Endothelial cell (in vitro differentiated cells): ENCODE measurements at places on chromosomes 6 and 20. TPM values are rescaled to one million over a fixed set of nuclear protein-coding genes. Genes with fewer than 3 reads are reported as not detected.

The CENPQ gene
- total RNA-seq: 7.5 TPM

The C20orf202 gene
- total RNA-seq: 0.92 TPM

The UNC5CL gene
- total RNA-seq: 0.59 TPM

DNA sequence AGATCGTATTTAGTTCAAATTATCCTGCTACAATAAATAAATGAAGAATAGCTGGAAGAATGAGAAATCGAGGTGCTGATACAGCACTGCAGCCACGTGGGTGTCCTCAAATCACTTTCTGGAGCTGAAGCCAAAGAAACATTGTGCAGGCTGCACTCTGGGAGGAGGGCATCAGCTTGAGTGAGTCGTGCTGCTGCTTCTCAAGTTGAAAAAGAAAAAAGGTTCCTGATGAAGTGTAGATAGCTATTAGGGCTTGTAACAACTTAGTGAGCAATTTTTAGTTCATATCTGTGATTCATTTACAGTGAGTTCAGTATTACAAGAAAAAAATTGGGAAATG is 40.5 kb downstream of the DSE start:
- no peaks in the 10 kb centered on the region for H3K36me3 ChIP-seq
- no peak for DNase-seq

DNA sequence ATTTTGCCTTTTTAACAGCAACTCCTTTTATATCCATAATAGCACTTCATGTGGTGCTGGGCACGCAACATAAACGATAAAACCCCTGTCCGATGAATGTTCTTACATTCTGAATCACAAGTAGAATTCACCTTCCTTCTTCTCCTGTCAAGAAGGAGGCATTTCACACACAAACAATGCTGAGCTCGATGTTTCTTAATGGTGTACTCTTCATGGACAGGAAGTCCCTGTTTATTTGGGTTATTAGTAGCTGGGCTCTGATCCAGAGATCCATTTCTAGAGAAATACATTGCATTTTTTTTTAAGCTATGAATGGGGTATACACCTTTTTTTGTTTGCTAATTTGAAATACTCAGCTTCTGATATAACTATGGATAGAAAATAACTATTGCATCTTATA is 82.4 kb downstream of the PPP1R3G start:
- H3K36me3 ChIP-seq: no peaks in the 10 kb centered on the region
- H3K4me3 ChIP-seq: no peak overlapping the region
- no peak for DNase-seq
- peaks cover 13% of the 10 kb centered on the region for H3K4me1 ChIP-seq
- H3K27me3 ChIP-seq: no peaks in the 10 kb centered on the region

DNA sequence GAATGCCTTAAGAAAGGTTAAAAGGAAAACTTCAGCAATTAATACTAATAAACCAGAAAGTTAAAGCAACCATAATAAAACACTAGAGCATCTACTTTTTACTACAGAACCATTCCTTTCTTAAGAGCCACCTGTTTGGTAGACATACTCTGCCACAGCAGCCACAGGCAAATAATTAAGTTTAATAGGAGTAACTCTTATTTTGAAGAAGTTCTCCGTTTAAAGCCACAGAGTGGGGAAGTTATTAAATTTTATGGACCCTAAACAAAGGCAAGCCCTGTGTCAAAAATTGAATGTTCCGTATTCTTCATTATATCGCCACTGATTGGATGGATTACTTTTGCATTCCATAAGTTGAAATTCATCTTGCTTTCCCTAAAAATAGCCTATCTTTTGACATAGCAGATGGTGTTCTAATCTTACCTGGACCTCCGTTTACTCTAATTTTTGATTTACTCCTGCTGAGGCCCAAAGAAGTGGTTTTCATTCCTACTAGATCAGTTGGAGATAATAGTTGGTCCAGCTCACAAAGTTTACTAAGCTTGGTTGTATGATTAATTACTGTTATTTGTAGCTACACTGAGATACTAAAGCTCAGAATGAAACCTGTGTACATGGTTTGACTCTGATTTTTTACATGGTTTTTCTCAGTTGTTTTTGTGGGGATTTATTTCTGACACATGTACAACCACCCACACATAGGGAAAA is 140.4 kb upstream of the SUPT3H start:
- peaks cover 2% of the 10 kb centered on the region for H3K27me3 ChIP-seq
- no peak for DNase-seq
- no peak overlapping the region for H3K4me3 ChIP-seq
- no peak overlapping the region for H3K27ac ChIP-seq
- peaks cover 24% of the 10 kb centered on the region for H3K4me1 ChIP-seq
- H3K36me3 ChIP-seq: no peaks in the 10 kb centered on the region

GRCh38 chr6:168060521-168060931 is 18.5 kb downstream of the FRMD1 start:
- peak; percentile 67 for DNase-seq
- no peaks in the 10 kb centered on the region for H3K27me3 ChIP-seq
- H3K27ac ChIP-seq: no peak overlapping the region
- no peak overlapping the region for H3K4me3 ChIP-seq
